ENCODE measurements at places on chromosomes 1 and 21. TPM values are rescaled to one million over a fixed set of nuclear protein-coding genes. Genes with fewer than 3 reads are reported as not detected.

- no peaks in the 10 kb centered on the region for H3K36me3 ChIP-seq
- no peak overlapping the region for H3K4me3 ChIP-seq
- H3K27me3 ChIP-seq = no peaks in the 10 kb centered on the region
- H3K27ac ChIP-seq = no peak overlapping the region
- no peaks in the 10 kb centered on the region for H3K4me1 ChIP-seq
Measured at GRCh38 chr1:41830726-41831125, 88.0 kb downstream of the HIVEP3 start.

DNA sequence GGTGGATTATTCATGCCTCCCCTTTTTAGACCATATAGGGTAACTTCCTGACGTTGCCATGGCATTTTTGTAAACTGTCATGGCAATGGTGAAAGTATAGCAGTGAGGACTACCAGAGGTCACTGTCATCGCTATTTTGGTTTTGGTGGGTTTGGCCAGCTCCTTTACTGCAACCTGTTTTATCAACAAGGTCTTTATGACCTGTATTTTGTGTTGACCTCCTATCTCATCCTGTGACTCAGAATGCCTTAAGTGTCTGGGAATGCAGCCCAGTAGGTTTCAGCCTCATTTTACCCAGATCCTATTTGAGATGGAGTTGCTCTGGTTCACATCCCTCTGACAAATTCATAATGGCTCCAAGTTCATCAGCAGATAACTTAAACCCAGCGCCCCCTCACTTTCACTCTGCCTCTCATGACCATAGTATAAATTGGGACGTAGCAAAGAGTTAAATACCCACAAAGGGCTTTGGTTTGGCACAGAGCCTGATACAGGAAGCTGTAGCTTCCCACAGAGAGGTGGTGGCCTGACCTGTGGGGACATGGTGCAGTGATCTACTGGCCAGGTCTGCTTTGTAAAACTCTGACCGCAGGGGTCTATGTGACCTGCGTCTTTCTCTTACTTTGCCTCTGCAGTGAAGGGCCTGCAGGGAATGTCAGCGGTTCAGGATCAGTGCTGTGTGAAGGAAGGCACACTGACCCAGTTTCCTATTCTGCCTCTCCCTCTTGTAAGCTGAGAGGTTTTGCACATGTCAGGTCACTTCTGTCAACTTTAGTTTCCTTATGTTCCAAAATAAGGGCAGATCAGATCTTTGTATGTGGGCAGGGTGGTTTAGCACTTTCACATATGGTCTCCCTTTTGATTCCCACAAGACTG, 78.1 kb upstream of the ZNF644 start:
- no peaks in the 10 kb centered on the region for H3K4me1 ChIP-seq
- no peak for DNase-seq
- no peak overlapping the region for H3K27ac ChIP-seq
- no peak overlapping the region for H3K4me3 ChIP-seq
- no peaks in the 10 kb centered on the region for H3K36me3 ChIP-seq

GRCh38 chr21:41316200-41317062, at the start of gene FAM3B:
Gene FAM3B (plus strand): TSS chr21:41316801. CDS start chr21:41316880, 79 bp downstream.
- H3K4me3 ChIP-seq = peak within 1 kb of the TSS; percentile 47
- H3K27ac ChIP-seq = peak within 1 kb of the TSS; percentile 88
- H3K36me3 ChIP-seq = no peaks in the 10 kb centered on the region
- H3K4me1 ChIP-seq = peaks cover 24% of the 10 kb centered on the region
- peaks cover 25% of the 10 kb centered on the region for H3K27me3 ChIP-seq

DNA sequence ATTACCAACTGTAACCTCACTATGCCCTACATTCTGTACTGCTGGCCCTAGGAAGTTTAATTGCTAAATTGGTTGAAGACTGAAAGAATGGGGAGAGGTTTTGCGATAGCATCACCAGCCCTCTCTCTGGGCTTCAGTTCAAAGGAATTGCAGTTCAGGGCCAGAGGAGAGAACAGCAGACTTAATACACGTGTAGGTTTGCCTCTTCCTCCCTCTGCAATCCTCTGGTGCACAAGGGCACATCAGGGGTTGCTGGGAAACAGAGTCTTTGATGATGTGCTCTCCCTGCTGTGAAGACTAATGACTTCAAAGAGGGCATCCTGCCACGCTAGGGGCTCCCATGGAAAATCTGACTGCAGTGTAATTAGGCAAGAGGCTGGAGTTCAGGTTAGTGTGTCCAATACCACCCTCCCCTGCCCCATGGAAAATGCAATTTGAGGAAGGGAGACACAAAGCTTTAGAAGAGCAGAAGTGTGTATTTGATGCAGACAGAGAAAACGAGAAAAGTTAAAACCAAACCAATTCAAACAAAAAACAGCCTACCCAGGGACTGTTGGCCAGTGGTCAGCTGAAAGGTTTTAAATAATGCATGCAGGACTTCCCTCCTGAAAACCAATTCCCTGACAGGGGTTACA, 167.9 kb downstream of the ASTN1 start:
- no peaks in the 10 kb centered on the region for H3K27me3 ChIP-seq
- no peak overlapping the region for H3K4me3 ChIP-seq
- DNase-seq = peak; percentile 64
- H3K4me1 ChIP-seq = no peaks in the 10 kb centered on the region
- H3K27ac ChIP-seq = no peak overlapping the region
- no peaks in the 10 kb centered on the region for H3K36me3 ChIP-seq

The UBE4B gene
- total RNA-seq = 70.0 TPM

The PLEKHG5 gene
- 7.5 TPM for total RNA-seq

- H3K4me1 ChIP-seq = no peaks in the 10 kb centered on the region
- no peak overlapping the region for H3K4me3 ChIP-seq
- no peak for DNase-seq
Measured at GRCh38 chr1:65359888-65360287, 50.5 kb downstream of the DNAJC6 start.

DNA sequence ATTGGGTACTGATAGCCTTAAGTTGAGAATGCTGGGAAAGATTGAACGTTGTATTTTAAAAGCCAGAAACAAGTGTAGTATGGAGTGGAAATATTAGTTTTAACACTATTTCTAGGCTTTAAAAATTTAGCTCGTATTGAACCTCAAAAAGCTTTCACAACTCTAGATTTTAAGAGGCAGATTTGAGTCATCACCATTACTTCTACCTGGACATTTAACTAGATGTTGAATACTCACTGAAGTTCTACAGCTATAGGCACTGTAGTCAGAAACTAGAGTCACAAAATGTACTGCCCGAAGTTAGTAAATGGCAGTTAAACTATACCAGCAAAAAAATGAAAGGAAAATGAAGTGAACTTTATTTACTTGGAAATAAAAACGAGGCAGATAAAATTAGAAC, 96.5 kb downstream of the NEK7 start:
- no peaks in the 10 kb centered on the region for H3K36me3 ChIP-seq
- H3K27ac ChIP-seq = no peak overlapping the region
- H3K4me3 ChIP-seq = no peak overlapping the region
- no peaks in the 10 kb centered on the region for H3K27me3 ChIP-seq

- H3K27me3 ChIP-seq = no peaks in the 10 kb centered on the region
- H3K4me1 ChIP-seq = no peaks in the 10 kb centered on the region
- H3K27ac ChIP-seq = no peak overlapping the region
- no peaks in the 10 kb centered on the region for H3K36me3 ChIP-seq
- no peak overlapping the region for H3K4me3 ChIP-seq
- no peak for DNase-seq
Measured at GRCh38 chr1:103194984-103195383, 86.7 kb upstream of the COL11A1 start.

The FAM43B gene
- total RNA-seq = not detected

GRCh38 chr1:28439320-28439719, 66.5 kb upstream of the RCC1 start:
- no peak overlapping the region for H3K27ac ChIP-seq
- no peak for DNase-seq
- H3K36me3 ChIP-seq = no peaks in the 10 kb centered on the region
- peaks cover 42% of the 10 kb centered on the region for H3K4me1 ChIP-seq

GRCh38 chr21:43866260-43866629, 1.2 kb downstream of the AGPAT3 start:
- no peaks in the 10 kb centered on the region for H3K36me3 ChIP-seq
- peak; percentile 80 for DNase-seq
- peak overlapping the region; percentile 94 for H3K4me3 ChIP-seq
- H3K27me3 ChIP-seq = no peaks in the 10 kb centered on the region

GRCh38 chr1:110321846-110322245, 17.3 kb upstream of the RBM15 start:
- DNase-seq = no peak
- H3K27ac ChIP-seq = no peak overlapping the region
- H3K4me1 ChIP-seq = no peaks in the 10 kb centered on the region
- no peak overlapping the region for H3K4me3 ChIP-seq
- no peaks in the 10 kb centered on the region for H3K27me3 ChIP-seq

DNA sequence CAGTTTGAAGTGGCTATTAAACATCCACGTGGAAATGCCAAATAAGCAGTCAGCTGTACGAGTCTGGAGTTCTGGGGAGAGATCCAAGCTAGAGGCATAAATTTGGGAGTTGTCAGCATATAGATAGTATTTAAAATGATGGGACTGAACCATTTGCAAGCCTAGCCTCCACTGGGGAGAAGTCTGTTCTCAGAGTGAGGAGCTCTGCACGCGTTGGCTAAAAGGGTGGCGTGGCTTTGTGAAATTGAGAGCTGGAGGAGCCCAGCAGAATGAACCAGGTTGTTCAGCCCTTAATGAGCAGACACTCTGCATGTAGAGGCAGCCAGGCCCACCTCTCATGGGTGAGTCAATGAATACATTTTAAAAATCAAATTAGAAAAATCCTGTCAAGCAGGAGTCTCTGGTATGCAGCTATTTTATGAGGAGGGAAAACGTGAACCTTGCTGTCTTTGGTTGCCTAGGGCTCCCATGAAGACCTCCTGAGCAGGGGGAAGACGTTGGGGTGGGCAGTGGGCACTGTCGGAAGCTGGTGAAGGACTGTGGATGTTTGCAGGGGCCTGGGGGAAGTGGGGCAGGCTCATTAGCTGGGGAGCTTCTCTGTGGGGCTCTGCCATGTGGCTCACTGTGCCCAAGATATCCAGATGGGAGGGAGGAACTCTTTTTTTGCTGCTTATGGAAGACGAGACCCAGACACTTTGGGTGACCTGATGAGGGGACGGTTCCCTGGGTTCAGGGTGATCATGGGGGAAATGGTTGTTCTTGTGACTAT, 18.8 kb downstream of the TMCC2 start:
- no peak for DNase-seq
- no peak overlapping the region for H3K27ac ChIP-seq
- H3K36me3 ChIP-seq = peaks cover 4% of the 10 kb centered on the region
- H3K4me3 ChIP-seq = no peak overlapping the region
- H3K4me1 ChIP-seq = peaks cover 49% of the 10 kb centered on the region

DNA sequence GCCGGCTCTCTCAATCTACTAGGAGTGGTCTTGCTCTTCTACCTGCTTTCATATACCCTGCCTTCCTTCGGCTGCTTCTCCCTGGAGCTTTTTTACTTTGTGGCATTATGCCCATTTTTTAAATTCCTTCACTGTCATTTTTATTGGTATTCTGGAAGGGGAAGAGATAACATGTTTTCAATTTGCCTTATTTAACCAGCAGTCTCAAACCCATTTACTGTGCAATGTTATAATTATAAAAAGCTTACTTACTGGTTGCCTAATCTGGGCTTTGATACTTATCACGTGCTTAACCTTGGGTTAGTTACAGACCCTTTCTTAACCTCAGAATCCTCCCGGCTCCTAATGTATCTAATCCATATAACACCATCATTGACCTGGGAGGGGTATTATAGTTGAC, 128.1 kb downstream of the SIPA1L2 start:
- no peaks in the 10 kb centered on the region for H3K27me3 ChIP-seq
- no peak for DNase-seq
- no peaks in the 10 kb centered on the region for H3K36me3 ChIP-seq
- no peak overlapping the region for H3K27ac ChIP-seq
- H3K4me1 ChIP-seq = no peaks in the 10 kb centered on the region
- no peak overlapping the region for H3K4me3 ChIP-seq

The TMEM53 gene
- total RNA-seq = 4.9 TPM

GRCh38 chr1:200247518-200247917, 162.3 kb downstream of the ZNF281 start:
- H3K27me3 ChIP-seq = peaks cover 6% of the 10 kb centered on the region
- peaks cover 4% of the 10 kb centered on the region for H3K4me1 ChIP-seq
- DNase-seq = no peak
- H3K4me3 ChIP-seq = no peak overlapping the region

DNA sequence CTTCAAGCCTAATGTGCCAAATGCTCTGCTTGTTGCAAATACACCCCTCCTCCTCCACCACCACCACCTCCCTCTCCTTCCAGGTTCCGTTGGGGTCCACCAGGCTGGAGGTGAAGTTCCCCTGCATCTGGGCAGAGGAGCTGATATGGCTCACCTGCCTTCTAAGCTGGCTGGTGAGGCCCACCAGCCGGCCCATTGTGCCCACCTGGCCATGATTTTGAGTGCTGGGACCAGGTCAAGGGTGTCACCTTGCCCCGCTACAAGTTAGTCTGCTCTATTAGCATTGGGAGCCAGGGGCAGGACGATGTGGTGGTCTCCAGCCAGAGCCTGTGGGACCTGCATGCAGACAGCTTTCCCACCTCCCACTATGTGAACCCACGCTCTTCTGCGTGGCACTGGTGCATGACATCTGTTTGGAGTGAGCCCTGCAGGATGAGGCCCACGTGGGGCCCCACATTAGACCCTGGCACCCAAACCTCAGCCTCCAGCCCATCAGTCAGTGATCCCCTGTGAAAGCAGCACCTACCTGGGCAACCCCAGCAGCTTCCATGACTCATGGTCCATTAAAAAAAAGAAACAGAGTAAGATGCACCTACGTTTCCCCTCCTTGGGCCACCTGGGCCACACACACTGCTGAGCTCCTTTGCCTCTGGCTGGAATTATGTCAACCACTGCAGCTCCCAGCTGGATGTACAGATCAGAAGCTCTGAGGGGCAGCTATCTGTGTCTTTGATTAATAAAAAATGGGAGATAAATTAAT, 15.6 kb upstream of the CDCP2 start:
- peaks cover 4% of the 10 kb centered on the region for H3K36me3 ChIP-seq
- H3K27ac ChIP-seq = no peak overlapping the region
- H3K4me1 ChIP-seq = no peaks in the 10 kb centered on the region
- H3K4me3 ChIP-seq = no peak overlapping the region
- no peaks in the 10 kb centered on the region for H3K27me3 ChIP-seq

DNA sequence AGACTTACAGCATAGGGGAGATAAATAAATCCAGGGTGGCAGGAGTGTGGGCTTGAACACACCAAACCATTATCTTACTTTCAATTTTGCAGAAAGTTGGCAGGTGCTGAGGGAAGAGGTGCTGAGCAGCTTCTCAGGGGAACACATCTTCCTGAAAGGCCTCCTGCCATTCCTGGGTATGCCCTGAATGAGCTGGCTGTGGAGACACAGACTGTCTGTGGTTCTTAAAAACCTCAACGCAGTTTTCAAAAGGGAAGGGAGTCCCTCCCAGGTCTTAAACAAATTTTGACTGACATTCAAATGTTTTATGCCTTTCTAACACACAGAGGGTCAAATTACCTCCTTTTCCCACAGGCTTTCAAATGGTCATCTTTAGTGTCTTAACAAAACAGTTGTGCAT, 166.9 kb downstream of the TNFSF18 start:
- peaks cover 38% of the 10 kb centered on the region for H3K4me1 ChIP-seq
- no peaks in the 10 kb centered on the region for H3K36me3 ChIP-seq
- DNase-seq = no peak
- no peak overlapping the region for H3K4me3 ChIP-seq

Measured in stomach (tissue), 19 donors.